ENCODE measurements at places on chromosomes 12 and 14.

GRCh38 chr12:122052285-122052684 lies 26.3 kb upstream of the MLXIP start:
- no peak for DNase-seq

- DNase-seq: no peak
Measured at GRCh38 chr14:79555429-79555828, 655.9 kb downstream of the DIO2 start.

- no peak for DNase-seq
Measured at GRCh38 chr12:1698720-1699119, 7.8 kb downstream of the ADIPOR2 start.

- no peak for DNase-seq
Measured at GRCh38 chr14:75395862-75396261, 32.0 kb upstream of the JDP2 start.

- DNase-seq: no peak
Measured at GRCh38 chr14:102928412-102929240, 6.2 kb downstream of the AMN start.

GRCh38 chr12:101459642-101460346 lies 15.3 kb upstream of the SPIC start:
- no peak for DNase-seq

- DNase-seq: no peak
Measured at GRCh38 chr12:116620124-116620491, 60.9 kb downstream of the MAP1LC3B2 start.

DNA sequence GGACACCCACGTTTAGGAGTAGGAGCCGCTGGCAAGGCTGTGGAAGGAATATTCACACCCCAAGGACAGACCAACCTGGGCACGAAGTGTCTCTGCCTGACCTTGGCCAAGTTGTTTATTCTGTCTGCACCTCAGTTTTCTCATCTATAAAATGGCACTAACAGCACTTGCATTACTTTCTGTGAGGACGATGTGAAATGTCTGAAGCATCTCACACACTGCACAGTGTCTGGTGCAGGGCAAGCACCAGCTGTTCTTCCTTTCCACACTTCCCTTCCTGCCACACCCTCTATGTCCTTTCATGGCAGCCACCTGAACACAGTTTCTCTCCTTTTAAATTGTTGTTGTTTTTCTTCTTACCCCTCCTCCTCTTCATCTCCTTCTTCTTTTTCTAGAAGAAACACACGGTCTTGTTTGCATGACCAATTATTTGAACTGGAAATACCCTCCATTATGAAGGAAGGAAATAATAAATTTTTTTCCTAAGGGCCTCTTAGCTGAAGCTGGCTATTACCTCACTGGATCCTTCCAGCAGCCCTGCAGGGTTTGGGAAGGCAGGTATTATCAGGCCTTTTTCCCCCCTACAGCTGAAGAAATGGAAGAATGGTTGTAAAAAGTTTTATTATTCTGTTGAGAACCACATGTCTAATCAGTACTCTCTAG lies 42.9 kb upstream of the ATP23 start:
- DNase-seq: no peak

DNA sequence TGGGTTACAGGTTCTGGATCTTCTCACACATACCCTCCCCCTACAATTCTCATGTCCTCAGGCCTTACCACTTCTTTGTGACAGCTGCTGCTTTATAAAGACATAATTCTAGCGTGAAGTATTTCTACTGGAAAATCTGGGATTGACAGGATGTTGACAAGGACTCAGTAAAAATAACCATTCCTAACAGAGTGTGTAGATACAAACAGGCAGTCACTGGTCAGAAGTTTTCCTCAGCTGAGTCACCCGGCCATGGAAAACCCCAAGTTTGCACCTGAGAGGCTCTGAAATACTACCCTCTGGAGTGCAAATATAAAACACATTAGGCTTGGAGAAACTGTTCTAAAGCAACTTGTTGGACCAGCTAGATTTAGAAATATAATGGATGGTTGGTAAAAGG lies 54.4 kb downstream of the SPPL3 start:
- no peak for DNase-seq

DNA sequence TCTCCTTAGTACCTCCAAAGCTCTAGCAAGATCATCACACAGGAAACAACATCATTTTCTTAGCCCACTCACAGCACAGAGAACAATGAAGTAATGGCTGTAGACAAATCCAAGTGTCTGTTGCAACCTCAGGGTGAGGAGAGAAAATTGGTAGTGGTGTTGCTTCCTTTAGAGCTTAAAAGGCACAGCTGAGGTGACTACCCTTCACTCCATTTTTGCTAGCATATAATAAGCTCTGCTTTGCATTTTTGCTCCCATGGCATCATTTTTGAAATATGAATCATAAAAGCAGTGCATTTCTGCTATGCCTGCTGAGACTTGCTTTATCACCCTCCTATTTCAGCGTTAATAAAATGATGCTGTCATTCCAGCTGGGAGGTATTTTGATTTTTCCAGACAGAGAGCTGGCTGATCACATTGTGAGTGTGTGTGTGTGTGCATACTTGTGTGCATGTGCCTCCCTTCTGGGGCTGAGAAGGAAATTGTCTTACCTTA lies 18.5 kb upstream of the PCNX1 start:
- no peak for DNase-seq

GRCh38 chr12:15334225-15334624 lies 11.9 kb downstream of the PTPRO start:
- DNase-seq: no peak

GRCh38 chr14:22658946-22659345 lies 14.8 kb upstream of the OR6J1 start:
- no peak for DNase-seq

Data from nucleus accumbens (tissue), 56 donors.